GM19239 (cell line): ENCODE measurements at places on chromosomes 2 and 18.
A peak's percentile ranks its signal among the peaks of the same experiment; 100 is the strongest.

GRCh38 chr18:38635709-38636430 lies 1070.3 kb upstream of the CELF4 start:
- no peak for DNase-seq

- no peak for DNase-seq
Observed at GRCh38 chr2:16870491-16871076, 204.9 kb upstream of the CYRIA start.

DNA sequence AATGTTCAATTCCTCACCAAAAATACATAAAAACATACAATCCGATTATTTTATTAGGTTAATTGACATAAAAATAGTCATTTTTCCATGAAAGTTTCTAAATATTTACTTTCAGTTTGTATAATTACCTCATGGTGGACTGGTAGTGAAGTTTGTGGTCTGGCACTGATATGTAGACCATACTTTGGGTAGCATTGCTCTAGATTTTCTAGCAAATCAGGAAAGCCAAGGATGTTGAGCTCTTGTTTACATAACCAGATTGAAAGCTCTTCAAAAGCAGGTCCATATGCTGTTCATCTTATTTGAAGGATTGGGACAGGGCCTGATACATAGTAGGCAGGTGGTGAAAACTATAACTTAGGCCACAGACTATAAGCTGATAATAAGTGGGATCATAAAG lies 61.8 kb downstream of the COMMD1 start:
- no peak for DNase-seq

DNA sequence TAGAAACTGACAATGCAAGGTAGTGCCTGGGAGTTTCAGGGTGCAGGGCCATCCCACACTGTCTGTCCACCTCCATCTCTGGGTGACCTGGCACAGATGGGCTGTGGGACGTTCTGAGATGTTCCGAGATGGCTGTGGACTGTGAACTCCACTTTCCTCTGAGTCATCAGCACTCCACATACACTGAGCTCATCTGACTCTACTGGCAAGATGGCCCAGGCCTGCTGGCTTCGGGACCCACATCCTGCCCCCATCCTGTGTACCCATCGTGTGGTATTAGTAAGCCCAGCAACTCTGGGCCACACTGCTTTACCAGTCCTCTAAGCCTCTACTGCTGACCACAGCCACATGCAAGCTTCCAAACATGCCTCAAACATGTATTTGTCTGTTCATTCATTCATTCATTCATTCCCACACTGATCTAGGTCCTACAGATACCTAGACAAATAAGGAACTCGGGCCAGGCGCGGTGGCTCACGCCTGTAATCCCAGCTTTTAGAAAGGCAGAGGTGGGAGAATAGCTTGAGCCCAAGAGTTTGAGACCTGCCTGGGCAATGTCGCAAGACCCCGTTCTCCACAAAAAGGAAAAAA lies 124.8 kb upstream of the CXCR4 start:
- no peak for DNase-seq

DNA sequence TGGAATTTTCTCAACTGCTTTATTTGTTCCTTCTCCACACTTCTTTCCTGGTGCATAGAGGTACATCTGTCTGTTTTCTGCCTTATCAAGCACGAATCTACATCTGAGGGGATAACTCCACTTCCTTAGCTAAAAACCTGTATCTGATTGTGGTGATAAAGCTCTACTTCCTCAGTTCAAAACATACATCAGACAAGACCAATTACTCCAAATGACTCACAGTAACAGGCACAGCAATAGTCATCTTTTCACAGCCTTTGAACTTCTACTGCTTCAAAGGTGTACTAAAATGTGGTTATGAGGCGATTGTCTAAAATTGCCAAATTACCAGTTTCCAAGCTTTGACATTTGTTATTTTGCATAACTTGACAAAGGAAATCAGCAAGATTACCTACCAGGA lies 803.6 kb upstream of the ZEB2 start:
- DNase-seq, result no peak

GRCh38 chr2:86283411-86284030 lies 53.9 kb downstream of the REEP1 start:
- DNase-seq, result no peak

- DNase-seq, result no peak
Observed at GRCh38 chr18:5137261-5137660, 59.8 kb downstream of the AKAIN1 start.

- no peak for DNase-seq
Observed at GRCh38 chr2:212906620-212907019, 244.8 kb downstream of the IKZF2 start.

GRCh38 chr18:35553300-35553699 lies 28.2 kb upstream of the GALNT1 start:
- no peak for DNase-seq

GRCh38 chr2:17915099-17915498 lies 36.6 kb downstream of the KCNS3 start:
- DNase-seq, result no peak

GRCh38 chr18:75727456-75727855 lies 300.0 kb upstream of the SMIM21 start:
- peak; percentile 2 for DNase-seq

DNA sequence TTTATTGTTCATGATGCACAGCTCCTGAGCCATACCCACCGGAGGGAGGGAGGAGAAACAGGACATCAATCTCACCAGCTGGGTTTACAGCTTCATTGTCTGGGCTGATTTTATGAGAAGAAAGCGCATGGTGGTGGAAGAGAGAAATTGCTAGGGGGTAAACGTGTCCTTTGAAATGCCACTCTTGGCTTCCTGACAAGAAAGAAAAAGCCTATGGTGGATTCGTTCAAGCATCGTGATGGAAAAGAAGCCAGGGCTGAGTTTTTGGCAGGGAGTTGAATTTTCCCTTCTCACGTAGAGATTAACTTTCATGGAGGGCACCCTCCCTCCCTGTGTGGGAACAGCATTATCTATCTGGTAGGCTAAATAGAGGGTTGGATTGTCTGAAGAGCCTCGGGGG lies 502.0 kb downstream of the SLC4A3 start:
- DNase-seq, result no peak

- peak; percentile 93 for DNase-seq
Observed at GRCh38 chr18:9913526-9914333, at the start of gene VAPA. Gene VAPA, plus strand, starts transcription at chr18:9914016. Its CDS starts 241 bp downstream, at chr18:9914257.

GRCh38 chr2:105784589-105784988 lies 39.9 kb downstream of the NCK2 start:
- no peak for DNase-seq

GRCh38 chr2:119914266-119914665 lies 98.6 kb upstream of the EPB41L5 start:
- DNase-seq, result no peak

DNA sequence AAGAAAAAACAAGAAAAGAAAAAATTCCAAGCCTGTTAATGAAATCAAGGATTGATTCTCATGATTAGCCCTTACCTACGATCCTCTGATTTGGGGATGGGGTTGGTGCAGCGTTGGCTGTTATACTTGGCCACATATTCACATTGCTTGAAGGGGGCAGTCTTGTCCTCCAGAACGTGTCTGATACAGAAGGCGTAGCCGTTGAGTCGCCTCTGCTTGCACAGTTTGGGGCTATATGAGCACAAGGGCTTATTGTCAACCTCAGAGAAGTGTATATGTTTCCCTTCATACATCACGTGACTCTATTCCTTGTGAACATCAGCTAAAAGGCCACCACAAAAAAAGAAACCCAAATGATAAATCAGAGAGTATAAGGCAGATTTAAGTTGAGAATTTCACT lies 23.2 kb downstream of the INO80D start:
- no peak for DNase-seq

DNA sequence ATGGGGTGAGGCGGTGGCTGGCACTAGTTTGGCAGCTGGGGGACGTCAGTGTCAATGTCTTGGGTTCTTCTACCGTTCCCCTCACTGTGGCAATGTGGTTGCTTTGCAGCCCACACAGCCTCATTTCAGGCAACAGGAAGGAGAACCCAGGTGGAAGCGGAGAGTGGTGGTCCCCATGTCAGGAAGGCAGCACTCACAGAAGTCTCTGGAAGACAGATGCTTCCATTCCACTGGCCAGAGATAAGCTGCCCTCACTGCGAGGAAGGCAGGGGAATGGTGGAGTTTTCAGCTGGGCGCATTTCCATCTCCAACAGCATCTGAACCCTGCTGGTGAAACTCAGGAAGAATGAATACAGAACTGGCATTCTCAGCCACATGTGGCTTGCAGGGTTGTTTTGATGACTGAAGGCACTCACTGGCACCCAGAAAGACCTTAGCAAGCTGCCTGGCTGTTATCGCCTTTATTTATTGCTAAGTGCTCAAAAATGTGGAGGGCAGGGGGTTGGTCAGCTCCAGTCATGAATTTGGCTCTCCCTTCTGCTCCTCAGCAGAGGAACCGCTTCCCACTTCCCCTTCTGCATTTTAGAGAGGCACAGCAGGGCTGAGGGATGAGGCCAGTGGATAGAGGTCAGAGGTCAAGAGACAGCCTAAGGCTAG lies 19.4 kb downstream of the KCNIP3 start:
- no peak for DNase-seq

- DNase-seq, result no peak
Observed at GRCh38 chr2:1826226-1826905, 82.1 kb upstream of the PXDN start.

DNA sequence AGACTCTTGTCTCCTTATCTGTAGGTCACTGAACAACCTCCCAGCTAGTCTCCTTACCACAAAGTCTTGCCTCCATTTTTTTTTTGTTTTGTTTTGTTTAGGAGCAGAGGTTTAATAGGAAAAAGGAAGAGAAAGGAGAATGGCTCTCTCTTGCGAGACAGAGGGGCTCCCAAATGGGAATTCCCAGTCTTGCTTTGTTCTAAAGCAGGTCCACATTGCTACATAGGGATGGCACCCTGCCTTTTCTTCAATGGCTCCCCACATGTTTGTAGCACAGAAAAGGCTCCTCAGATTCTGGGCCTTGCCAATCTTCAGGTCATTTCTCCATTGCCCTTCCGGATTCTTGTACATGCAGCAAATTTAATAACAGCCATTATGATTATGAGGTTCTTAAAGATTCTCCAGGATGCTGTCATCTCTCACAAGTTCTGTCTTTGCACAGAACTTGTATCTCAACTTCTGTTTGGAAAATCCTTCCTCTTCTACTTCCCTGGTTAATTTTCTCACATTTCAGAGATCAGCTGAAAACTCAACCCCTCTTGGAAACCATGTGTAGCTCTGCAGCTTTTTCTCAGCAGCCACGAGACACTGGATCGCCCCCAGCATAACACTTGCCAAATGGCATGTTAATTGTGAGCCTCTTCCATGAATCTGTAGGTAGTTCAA lies 23.6 kb downstream of the IL1F10 start:
- DNase-seq, result no peak

GRCh38 chr2:199572571-199572970 lies 114.8 kb upstream of the SATB2 start:
- no peak for DNase-seq

- no peak for DNase-seq
Observed at GRCh38 chr2:34570266-34570872, 971.3 kb upstream of the FAM98A start.

DNA sequence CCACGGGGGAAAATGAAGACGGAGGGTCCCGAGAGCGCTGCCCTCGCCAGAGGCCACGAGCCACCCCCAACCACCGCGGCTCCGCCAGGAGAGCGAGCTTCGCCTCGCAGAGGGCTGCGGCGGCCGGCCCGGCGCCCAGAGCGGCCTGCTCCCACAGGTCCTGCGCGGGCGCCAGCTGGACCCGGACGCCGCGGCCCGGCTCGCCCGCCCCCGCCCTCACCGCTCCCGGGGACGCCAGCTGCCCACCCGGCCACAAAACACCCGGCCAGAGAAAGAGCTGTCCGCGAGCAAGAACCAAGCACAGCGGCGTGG lies 709 bp downstream of the PTPN2 start:
- no peak for DNase-seq

GRCh38 chr2:202405798-202406197 lies 29.7 kb downstream of the BMPR2 start:
- DNase-seq, result no peak

DNA sequence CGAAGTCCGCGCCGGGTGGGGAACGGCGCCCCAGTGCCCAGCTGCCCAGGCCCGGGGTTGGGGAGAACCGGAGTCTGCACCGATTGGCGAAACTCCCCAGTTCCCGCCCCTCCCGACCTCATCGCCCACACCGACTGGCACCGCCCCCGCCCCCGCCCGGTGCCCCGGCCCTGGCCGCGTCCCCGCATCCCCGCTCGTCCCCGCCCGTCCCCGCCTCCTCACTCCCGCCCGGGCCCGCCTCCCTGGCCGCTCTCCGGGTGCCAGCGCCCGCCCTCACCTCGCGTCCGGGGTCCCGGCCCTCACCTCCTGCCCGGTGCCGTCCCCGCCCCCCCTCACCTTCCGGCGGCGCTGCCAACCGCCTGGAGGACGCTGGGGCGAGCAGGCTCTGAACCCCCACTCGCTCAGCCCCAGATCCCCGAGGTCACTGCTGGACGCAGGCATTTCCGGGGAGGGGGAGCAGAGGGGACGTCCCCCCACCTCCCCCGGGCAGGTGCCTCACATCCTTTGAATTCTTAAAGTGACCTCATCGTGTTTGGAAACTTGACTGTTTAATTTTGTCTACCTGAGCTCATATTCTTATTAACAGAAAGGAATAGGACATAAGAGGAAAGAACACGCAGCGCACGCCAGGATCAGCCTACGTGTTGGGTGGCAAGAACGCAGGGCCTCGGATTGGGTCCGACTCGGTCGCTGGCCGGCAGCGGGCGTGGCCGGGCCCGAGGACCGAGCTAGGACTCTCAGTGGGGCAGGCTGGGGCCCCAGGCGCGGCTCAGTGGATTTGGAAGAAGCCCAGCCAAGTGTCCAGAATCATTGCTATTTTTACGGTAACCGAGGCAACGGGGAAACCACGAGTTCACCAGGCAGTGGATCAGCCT lies at the start of gene FAM110C:
Gene FAM110C (minus strand): TSS at position 35 of the 875 bp plus-strand sequence. CDS start 120 bp downstream, outside the sequence.
- DNase-seq, result no peak

- no peak for DNase-seq
Observed at GRCh38 chr2:115529627-115530026, 1087.2 kb downstream of the DPP10 start.

- DNase-seq, result no peak
Observed at GRCh38 chr2:53865264-53865663, 5.5 kb upstream of the GPR75 start.

DNA sequence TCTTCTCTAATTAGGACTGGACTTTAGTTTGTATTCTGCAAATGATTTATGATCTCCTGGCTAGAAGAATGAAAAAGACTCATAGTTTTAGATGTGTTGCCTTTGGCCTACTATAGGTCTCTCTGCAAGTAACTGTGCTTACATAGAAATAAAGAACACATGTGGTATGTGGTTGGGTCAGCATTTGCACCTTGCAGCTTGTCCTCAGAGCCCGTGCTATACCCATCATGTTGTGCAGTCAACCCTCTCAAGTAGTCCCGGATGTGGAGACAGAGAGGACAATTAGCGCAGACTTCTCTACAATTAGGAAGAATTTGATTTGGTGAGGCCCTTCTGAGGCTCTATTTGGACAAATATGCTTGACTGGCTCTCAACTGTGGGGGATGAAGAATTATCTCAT lies 203.7 kb upstream of the ITGA4 start:
- DNase-seq, result no peak
